ENCODE measurements at places on chromosomes 4 and X.

DNA sequence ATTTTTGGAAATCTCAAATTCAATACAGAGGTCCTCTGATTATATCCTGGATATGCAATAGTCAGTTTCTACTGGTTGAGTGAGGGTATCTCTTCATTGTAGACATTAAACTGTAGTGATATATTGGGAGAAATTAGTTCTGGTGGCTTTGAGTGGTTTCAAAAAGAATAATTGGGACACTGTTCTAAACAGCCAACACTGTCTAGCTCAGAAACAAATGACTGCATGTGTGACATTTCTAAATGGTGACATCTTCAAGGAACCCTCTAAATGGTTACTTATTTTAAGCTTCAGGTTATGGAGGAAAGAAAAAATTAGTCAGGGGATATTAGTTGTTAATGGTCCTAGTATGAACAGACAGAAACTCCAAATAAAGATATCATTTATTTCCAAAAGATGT, 186.2 kb downstream of the LARP7 start:
- DNase-seq = no peak

DNA sequence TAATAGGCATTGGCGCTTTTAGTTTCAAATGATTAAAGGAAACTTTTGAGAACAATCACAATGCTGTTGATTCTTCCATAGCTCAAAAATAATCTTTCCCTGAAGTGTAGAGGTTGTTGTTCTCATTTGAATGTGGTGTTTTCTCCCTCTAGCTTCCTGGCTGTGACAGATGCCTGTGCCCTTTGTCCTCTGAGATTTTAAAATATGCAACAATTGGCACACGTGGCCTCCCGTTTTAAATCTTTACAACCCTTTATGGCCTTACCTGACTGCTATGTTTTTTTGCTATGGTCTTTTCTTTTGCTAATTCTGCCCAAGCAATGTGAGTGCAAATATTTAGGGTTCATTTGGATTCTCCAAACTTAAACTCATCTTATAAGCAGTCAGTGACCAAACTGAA, 22.9 kb upstream of the CASK start:
- no peak for DNase-seq

GRCh38 chr4:6290256-6290655, 20.6 kb downstream of the WFS1 start:
- no peak for DNase-seq

DNA sequence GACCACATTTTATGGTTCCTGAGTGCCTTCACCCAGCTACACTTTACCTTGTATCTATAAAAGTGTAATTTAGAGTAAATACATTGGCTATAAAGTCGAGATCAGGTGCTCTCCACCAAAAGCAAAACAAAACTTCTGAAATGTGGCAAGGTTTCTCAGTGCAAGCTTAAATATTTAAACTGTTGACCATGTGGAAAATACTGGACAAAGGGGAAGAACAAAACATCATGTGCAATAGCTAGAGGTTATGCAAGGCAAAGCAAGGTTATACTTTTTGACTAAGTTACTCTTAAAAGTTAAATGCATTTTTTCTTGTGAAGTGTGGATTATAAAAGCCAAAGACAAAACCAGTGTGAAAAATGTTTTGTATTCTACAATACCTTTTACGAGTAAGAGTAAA, 55.9 kb downstream of the UGT2A2 start:
- no peak for DNase-seq

- DNase-seq = no peak
Measured at GRCh38 chr4:61223385-61223784, 23.3 kb downstream of the ADGRL3 start.

DNA sequence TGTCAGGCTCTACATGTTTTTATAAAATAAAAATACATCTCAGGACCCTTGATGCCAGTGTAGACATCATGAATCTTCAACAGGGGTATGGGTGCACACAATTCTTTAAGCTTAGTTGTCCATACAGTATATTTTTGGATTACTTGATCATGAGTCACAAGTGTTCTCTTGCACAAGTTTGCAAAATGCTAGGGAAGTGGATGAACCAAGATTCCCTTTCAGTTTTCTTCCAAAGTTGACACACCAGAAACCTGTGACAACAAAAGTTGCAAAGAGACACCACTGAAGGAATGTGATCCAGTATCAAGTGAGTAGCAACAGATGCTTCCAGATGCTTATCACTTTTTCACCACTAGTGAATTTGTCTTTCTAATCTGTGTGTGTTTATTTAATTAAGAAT, 1021.2 kb downstream of the PCDH7 start:
- no peak for DNase-seq
